ENCODE measurements at places on chromosomes 11 and 22. TPM values are rescaled to one million over a fixed set of nuclear protein-coding genes. Genes with fewer than 3 reads are reported as not detected.

MMP12 gene
- not detected for total RNA-seq

KCNK4 gene
- not detected for total RNA-seq

CCDC73 gene
- total RNA-seq: not detected

MMP8 gene
- not detected for total RNA-seq

HPX gene
- not detected for total RNA-seq

SMIM35 gene
- total RNA-seq: not detected

TRIM49D1 gene
- total RNA-seq: not detected

RAC2 gene
- 2.0 TPM for total RNA-seq

SLC22A25 gene
- not detected for total RNA-seq

SYVN1 gene
- 19.4 TPM for total RNA-seq

- no peak for ATAC-seq
These were observed 93.7 kb downstream of the SOX6 start for GRCh38 chr11:16262645-16262955.

- peak; percentile 46 for ATAC-seq
These were observed 105.3 kb upstream of the E2F8 start for GRCh38 chr11:19345848-19346681.

DNA sequence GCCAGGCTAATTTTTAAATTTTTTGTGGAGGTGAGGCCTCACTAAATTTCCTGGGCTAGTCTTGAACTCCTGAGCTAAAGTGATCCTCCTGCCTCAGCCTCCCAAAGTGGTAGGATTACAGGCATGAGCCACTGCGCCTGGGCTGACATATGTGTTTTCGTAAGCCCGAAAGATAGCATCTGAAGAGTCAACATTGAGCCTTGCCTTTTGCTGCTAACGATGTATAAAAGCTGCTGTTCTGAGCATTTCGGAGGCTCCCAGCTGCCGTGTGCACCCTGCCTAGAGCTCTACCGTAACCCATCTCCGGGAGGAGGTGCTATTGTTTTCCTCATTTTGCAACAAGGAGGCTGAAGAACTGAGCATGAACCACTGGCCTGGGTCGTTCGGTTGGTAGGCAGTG lies 18.1 kb upstream of the PPP6R3 start:
- no peak for ATAC-seq

GRCh38 chr11:71255323-71255722 lies 2.9 kb upstream of the SHANK2 start:
- ATAC-seq: no peak

DNA sequence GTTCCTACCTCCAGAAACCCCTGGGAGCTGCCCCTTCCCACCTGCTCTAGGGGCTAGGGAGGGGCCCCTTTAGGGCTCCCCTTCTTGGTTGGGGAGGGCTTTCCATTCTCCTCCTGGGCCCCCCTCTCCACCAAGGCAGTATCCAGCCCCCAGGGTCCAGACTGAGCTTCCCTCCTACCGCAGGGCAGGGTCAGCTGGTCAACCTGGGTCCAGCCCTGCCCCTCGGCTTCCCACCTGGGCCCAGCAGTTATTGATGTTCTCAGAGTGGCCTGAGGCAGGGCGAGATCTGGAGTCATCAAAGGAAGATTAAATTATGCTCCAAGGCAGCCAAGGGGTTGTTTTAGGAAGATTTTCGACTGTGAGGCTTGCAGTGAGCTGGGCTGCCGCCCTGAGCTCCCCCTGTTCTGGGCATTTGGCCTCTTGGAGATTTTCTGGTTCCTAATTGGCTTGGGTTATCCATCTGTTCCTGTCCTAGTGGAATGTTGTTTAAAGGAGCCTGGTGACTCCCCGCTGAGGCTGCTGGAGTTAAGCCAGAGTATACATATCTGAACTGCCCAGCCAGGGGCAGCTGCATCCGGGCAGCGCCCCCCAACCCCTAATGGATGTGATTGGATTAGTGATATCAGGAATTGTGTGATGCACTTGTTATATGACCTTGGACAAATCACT lies 1.8 kb upstream of the SLC22A8 start:
- no peak for ATAC-seq

GRCh38 chr22:38955926-38956325 lies 1.5 kb upstream of the APOBEC3A start:
- no peak for ATAC-seq

- ATAC-seq: no peak
These were observed 8.1 kb upstream of the GLYAT start for GRCh38 chr11:58739725-58740430.

- ATAC-seq: peak; percentile 43
These were observed 39.9 kb downstream of the PTPRJ start for GRCh38 chr11:48020092-48020755.

GRCh38 chr11:10181811-10182210 lies 112.2 kb downstream of the SBF2 start:
- no peak for ATAC-seq

DNA sequence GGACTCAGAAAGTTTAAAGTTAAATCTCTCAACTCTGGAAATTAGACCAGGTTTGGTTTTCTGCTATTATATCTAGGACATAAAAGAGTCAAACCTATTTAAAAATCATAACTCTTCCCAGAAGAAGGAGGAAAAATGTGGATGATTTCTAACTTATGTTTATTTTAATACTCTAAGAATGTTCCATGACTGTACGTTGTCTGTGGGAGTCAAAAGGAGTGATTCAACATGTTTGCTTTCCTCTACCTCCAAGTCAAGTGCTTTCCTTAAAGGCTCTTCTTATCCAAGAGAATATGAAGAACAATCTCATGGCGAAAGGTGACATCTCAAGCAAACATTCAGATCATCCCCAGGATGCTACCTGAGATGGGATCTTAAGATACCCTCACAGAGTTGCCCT lies 21.6 kb downstream of the OR51E1 start:
- no peak for ATAC-seq

DNA sequence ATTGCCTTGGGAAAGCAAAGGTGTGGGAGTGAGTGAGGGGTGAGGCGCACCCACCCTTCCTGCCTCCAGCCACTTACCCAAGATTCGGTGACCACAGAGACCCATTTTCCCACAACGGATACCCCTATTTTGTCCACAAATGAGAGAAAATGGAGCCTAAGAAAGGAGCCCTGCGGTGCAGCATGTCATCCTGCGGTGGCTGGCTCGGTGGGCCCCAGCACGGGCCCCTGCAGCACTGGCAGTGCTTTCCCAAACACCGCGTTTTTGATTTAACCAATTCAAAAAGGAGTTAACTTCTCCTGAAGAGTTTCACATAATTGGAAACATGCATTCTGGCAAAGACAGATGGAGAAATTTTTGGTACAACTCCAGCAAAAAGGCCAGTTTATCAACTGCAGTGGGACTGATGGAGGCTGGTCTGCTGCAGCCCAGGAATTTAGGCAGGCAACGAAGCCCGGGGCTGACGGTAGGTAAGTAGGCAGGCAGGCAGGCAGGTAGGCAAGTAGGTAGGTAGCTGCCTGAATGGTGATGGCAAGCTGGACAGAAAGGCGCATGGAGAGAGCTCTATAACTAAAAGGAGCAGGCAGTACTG lies 84.2 kb downstream of the FDX1 start:
- no peak for ATAC-seq

DNA sequence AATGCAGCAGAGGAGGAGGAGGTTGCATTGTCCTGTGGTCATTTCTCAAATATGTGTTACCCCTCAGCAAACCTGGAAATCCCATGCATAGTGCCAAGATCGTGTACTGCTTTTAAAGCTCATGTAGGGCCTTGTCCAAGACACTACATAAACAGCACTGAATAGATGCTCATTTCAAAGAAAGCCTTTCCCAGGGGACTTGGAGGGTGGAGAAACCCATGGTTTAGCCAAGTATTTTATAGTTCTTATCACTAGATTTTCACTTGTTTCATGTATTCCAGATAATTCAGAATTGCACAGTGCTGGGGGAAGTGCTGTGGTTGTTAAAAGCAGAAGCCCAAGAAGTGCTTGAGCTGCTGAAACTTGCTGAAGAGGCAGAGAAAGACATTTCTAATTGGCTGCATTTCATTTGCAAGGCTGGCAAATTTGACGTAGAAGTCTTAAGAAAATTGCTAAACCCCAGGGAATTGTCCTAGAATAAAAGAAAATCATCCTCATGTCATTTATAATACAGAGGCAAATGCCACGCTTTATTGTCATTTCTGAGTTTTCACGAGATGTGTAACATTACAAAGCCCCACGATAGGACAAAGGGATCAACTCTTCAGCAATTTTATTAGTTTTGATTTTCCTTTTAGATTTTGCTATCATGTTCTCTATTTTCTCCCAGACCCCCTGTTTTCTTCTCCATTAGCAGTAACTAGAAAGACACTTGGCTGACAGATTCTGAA lies 20.1 kb downstream of the CSRP3 start:
- no peak for ATAC-seq

DNA sequence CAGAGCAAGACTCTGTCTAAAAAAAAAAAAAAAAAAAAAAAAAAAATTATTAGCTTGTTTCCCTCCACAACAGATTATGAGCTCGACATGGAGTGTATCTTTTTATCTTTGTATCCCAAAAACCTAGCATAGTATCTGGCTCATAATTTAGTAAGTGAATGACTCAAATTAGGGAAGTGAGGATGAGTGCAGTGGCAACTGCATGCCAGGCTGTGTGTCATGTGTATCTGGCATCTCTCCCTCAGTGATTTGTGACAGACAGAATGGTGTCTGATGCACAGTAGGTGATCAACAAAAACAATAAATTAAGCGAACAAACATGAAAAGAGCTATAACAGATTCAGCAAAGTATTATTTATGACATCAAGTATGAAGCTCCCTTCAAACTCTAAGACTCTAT lies 7.2 kb downstream of the STK33 start:
- ATAC-seq: no peak

DNA sequence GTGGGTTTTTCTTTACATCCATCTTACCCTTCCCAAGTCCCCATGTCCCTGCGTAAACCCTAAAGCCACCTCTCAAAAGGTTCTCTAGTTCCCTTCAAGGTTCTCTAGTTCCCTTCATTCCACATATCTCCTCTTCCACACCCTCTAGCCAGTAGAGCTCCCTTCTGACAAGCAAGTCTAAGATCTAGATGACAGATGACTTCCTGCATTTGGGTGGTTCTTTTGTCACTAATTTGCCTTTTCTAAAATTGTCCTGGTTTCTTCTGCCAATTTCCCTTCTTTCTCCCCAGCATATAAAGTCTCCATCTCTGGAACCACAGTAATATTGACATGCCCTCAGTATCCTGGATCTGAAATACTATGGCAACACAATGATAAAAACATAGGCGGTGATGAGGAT lies 7.8 kb downstream of the CD3E start:
- no peak for ATAC-seq

GRCh38 chr11:1502954-1503707 lies 16.6 kb upstream of the MOB2 start:
- ATAC-seq: peak; percentile 70

DNA sequence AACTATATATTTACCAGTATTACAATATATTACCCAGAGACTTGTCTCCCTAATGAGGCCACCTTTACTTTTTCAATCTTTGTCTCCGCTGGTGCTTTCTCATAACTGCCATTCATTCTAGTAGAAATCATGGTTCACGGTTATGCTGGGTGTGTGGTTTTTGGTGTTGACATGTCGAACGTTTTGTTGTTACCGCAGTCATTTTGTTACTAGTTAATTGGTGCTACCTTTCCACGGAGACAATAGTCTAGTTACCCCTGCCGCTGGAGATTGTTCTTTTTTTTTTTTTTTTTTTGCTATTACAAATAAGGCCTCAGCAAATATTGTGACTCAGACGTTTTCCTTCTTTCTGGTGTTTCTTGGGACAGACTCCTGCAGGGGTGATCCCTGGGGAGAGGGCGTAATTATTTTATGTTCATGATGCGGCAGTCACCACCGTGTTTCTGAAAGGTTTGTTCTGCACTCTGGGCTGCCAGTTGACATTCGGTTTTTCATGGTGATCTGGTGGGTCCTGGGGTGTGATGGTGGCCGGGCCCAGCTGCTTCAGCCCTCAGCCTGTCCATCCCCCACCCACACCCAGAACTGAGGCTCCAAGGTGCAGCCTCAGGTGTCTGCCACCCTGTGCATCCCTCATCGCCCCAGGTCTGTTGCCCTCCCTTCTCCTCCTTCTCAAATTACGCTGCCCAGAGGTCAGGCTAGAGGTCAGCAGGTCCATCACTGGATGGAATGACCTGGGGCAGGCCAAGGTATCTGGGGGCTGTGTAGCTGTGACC lies 28.6 kb downstream of the LRP5 start:
- no peak for ATAC-seq

DNA sequence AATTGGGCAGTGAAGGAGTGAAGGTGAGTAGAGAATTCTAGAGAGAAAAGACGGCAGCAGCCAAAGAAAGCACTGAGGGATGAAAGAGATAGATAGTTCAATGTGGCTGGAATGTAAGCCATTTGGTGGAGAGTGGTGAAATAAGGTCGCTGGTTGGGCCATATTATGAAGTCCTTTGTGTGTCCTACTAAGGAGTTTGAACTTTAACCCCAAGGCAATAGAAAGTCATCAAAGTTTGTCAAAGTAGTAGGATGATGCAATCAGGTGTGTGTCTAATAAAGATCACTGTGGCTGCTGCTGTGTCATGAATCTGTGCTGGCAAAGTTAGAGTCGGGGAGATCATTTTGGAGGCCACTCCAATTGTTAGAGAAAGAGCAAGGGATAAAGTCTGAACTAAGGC lies 18.7 kb downstream of the RNF121 start:
- ATAC-seq: no peak

DNA sequence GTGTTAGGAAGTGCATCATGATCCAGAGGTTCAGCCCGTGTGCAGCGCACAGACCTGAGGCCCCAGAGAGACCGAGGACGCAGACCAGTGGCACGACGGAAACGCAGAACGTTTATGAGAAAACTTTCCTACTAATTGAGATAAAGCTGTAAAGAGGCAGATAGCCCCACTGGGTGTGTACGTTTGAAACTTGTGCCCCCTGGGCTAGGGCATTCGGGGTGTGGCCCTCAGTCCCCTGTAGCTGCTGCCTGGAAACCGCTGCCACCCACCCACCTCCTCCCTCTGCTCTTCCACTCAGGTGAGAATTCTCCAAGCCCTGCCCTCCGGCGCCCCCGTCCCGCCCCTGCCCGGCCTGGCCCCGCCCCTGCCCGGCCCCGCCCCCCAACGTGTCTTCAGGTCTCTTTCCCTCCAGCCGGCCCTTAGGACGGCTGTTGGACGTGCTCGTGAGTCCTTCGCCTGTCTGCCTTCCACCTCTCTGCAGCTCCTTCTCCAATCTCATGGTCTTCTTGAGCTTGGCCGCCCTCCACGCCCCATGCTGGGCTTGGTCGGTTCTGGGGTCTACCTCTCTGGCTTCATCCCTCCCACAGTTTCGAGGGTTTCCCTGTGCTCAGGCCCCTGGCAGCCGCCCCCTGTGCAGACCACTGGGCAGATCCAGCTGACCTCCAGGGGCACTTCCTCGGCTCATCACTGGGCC lies 12.1 kb downstream of the MAPK8IP2 start:
- no peak for ATAC-seq

DNA sequence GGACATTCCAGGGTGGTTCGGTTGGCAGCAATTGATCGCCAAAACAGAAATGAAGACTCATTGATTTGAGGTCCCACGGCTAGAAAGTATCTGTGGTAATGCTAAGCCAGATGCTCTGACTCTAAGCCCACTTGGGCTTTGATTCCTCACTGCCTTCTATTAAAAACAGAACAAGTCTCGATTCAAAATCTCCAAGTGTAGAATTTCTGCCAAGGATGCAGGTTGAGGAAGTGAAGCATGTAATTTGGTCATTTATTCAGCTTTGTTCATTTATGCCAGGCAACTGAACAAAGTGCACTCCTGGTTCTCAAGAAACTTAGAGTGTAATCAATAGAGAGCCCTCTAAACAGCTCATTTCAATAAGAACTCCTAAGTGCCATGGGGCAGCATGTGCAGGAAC lies 2.3 kb upstream of the CEP295 start:
- ATAC-seq: no peak

- no peak for ATAC-seq
These were observed 18.1 kb downstream of the IL17REL start for GRCh38 chr22:49994361-49995040.

GRCh38 chr11:120666121-120666639 lies 154.6 kb downstream of the GRIK4 start:
- ATAC-seq: no peak

- no peak for ATAC-seq
These were observed 17.6 kb upstream of the CADM1 start for GRCh38 chr11:115521825-115522224.

Measured in gastroesophageal sphincter (tissue), 4 donors.